ENCODE measurements at places on chromosomes 2 and 18.

- peak; percentile 59 for DNase-seq
Measured at GRCh38 chr2:27074738-27075565, 3.5 kb upstream of the EMILIN1 start.

DNA sequence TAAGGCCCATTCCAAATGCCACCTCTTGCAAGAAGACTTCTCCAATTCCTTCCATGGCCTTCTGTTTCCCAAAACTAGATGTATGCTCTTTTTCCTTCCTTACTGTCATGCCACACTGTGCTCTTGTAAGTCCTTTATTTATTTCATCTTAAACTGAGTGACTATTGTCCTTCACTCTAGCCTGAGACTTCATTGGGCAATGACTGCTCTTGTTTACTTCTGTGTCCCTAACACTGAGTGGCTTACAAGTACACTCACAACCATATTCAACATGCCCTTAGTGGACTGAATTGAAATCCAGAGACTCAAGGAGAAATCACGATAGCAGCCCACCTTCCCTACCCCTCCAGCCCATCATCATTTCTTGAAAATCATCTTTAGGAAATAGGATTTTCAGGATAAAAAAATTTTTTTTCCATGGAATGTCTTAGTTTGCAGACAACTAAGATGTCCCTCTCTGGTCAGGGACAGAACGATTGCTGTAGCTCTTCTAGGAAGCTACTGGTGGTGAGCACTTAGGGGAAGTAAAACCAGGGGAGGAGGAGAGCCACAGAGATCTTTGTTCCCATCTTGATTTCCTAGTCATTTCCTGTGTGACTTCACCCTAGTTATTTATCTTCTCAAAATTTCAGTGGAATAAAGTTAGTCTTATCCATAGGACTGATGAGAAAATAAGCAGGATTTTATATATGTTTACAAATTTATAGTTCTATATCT is 80.7 kb downstream of the CYRIA start:
- DNase-seq = no peak

DNA sequence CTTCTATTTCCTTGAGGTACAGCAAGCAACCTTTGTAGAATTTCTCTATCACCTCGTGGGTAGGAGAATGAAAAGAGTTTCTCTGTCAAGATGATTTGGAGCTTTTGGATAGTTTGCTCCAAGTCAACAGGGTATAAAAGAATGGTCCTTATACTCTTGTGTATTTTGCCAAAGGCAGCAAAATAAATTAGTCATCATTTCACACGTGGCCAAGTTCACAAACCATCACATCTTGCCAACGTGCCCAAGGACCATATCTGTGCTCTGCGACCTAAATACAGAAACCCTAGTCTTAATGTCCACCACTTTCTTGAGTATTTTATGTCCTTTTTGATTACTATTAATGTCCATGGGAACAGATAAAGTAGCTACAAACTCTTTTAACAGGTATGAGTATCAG is 262.9 kb downstream of the AFF3 start:
- no peak for DNase-seq

GRCh38 chr18:77708826-77709506 is 459.3 kb downstream of the GALR1 start:
- no peak for DNase-seq

GRCh38 chr2:186427970-186428369 is 58.1 kb upstream of the ZC3H15 start:
- no peak for DNase-seq

DNA sequence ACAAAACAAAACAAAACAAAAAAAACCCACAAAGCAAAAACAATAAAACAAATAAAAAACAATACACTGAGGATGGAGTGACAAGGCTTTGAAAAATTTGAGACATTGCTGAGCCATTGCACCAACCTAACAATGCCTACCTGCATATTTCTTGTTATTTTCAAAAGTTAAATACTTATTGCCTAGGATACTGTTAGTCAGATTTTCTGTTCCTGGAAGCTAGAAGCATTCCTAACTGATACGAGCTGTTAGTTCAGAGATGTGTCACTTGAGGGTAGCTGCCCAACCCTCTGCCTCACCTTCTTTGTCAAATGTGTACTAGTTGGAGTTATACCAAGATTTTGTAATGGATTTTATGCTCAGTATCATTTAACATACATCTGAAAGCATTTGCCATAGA is 187.2 kb downstream of the TXNL1 start:
- DNase-seq = no peak
